Cardiac fibroblast (primary cell): ENCODE measurements at places on chromosomes 5 and 9.

DNA sequence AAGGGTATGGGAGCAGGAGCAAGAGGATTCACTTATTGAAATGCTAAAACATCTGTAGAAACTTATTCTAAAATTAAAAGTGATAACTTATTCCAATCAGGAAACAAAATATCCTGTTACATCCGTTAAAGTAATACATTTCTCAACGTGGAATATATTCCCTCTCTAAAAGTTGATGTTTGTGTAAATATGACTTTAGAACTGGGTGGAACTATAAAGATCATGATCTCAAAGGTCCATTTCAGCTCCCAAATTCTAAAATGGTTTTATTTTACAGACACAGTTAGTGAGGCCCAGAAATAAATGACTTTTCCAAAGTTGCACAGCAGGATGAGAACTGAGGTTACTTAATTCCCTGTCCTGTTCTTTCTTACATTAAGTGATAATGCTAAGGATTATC lies 21.1 kb downstream of the ISOC1 start:
- no peak for DNase-seq

- peak; percentile 64 for DNase-seq
These were observed 352.7 kb downstream of the EBF1 start for GRCh38 chr5:158746979-158747378.

DNA sequence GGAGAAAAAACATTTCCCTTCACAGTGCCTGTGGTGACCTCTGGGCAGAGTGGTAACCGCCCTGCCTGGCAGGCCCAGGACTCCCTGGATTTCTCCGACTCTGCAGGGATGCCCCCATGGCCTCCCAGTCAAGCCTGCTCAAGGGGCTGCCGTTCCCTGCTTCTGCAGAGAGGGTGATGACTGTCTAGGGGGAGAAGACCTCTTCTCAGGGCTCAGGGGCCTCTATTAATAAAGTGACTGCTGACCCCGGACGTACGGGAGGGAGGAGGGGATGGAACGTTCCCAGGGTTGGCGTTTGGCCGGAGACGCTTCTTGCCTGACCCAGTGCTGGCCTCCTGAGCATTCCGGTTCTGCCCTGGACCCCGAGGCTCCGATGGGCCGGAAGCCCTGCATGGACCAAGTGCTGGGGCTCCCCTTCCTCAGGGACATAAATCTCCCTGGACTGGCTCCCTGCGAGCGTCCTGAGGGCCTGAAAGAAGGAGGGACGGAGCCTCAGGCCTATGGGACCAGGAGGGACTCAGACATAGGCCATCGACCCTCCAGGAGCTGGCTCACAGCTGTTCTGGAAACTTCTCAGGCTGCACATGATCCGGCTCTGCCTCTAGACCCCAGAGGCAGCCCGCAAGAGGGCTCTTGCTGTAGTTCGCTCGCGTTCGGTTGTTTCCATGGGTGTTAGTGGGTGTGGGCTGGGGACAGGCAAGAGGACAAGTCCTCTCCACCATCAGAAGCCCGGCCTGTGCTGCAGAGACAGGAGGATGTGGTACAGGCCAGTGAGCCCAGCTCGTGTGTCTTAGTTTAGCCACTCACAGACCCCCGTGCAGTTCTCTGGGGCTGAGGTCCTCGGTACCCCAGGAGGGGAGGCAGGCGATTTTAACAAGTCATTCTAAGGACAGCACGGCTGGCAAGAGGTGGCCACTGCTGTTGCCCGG lies 8.1 kb upstream of the RNU6ATAC start:
- no peak for DNase-seq

DNA sequence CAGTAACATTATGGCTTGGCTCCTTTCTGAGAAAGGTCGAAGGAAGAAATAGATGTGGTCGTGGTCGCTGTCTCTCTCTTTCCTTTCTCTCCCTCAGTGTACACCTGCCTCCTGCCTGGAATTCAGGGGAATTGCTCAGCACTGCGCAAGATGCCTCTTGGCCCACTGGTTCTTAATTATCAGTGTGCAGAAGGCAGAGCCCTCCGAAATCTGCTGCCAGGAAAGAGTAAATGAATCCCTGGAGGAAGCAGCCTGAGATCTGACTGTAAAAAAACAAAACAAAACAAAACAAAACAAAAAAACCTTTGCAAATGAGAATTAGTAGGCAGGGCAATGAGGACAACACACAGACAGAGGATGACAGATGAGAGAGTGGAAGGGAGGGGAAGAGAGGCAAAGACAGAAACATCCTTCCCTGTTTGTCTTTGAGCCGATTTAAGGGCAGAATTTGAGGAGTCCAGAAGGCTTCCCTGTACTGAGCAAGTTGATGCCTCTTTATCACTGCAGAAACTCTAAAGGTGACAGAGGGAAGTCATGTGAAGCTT lies 113.8 kb upstream of the PUM3 start:
- no peak for DNase-seq

- no peak for DNase-seq
These were observed 15.8 kb upstream of the GLIPR2 start for GRCh38 chr9:36120705-36121104.

GRCh38 chr5:112694853-112695709 lies 42.6 kb upstream of the APC start:
- peak; percentile 75 for DNase-seq

- DNase-seq, result no peak
These were observed 146.4 kb upstream of the ZNF366 start for GRCh38 chr5:72653586-72653985.

- DNase-seq, result no peak
These were observed 30.0 kb upstream of the NREP start for GRCh38 chr5:111787006-111787405.

- DNase-seq, result no peak
These were observed 64.6 kb downstream of the EHMT1 start for GRCh38 chr9:137683262-137683864.

- no peak for DNase-seq
These were observed 107.2 kb downstream of the UBE2R2 start for GRCh38 chr9:33923998-33924701.

DNA sequence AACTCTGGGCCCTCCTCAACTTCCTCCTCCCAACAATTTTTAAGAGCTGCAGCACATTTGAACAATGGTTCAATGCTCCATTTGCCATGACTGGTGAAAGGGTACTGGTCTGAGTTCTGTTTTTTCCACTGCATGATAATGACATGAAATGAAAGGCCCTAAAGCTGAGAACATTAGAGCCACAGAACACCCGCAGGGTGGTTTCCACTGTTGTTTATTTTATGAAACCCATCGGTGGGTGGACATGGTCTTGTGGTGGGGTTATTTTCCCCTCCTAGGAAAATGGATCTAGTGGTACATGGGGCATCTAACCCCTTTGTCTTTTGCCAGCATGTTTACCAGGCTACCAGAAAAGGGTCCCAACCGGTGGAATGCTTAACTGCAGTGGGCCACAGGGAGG lies 71.8 kb downstream of the SMARCA2 start:
- DNase-seq, result no peak

GRCh38 chr9:37951671-37952449 lies 47.9 kb upstream of the SLC25A51 start:
- no peak for DNase-seq

DNA sequence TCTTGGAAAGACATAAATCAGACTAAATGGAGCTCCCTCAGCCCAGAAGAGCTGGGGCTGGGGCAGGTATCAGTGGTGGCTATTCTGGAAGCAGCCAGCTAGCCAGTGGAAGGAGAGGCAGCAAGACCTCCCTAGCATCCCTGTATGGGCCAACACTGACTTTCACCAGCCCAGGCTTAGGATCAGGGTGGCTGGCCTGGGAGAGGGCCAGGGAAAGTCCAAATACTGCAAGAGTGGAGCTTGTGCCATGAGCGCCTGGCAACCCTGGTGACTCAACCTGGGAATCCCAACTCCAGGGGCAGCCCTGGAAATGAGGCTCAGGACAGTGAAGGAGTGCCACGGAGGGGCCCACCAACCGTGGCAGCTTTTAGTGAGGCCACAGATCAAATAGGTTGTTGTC lies 7.6 kb upstream of the IRF1 start:
- DNase-seq, result peak; percentile 75

DNA sequence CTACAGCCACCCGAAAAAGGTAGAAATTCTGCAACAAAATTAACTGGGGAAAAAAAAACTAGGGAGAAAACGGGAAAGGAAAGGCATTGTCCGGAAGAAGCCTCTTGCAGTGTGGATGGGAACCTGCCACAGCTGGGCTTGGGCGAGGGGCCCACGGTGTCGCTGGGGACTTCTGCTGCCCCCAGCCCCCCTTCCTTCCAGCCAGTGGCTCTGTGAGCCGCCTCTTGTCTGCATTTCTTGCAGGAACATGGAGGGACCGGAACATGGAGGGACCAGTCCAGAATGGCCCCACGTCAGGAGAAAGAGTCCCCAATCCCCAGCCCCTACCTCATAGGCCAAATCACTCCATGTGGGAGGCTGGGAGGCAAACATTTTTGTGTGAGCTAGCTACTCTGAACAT lies 36.9 kb upstream of the EXOC3 start:
- DNase-seq, result no peak

- DNase-seq, result no peak
These were observed 38.2 kb downstream of the SLC9A3 start for GRCh38 chr5:485946-486491.

- DNase-seq, result no peak
These were observed 382.6 kb upstream of the DAP start for GRCh38 chr5:11143456-11144267.

- DNase-seq, result no peak
These were observed 25.6 kb downstream of the KCNN2 start for GRCh38 chr5:114387433-114387832.

DNA sequence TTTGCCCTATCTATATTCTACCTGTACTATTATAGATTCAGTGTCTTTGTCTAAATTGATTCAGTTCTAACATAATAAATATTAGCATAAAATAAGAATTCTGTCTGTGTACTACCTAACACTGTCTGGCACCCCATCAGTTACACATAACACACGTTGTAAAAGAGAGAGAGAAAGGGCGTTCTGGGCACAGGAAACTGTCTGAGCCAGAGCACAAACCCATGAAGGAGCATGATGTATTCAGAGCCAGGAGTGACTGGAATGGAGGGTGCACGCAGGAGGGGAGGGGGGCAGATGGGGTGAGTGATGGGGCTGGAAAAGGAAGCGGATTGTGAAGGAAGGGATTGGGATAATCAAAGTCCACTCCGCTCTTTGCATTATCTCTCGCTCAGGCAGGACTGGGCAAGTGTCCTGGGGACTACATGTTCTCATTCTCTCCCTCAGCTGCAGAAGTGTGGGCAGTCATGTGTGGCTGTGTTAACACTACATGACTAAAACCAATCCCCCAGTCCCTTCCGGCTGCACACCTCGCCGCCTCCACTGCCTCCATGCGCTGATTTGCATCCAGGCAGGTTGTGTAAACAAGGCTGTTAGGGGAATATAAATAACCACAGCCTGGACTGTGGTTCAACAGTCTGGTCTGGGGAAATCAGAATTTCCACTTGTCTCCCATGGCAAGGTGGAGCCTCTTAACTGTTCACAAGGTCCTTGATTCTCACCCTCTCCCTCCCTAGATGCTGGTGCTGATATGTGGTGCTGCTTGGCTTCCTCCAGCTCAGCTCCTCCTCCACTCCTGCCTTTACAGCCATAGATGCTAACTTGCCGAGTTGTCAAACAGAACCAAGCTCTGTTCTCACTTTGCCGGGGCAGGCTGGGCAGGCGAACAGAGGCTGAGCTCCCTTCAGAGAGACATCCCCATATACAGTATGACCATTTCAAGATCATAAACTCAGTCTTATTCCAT lies 367.5 kb upstream of the BRINP1 start:
- no peak for DNase-seq

- DNase-seq, result no peak
These were observed 23.6 kb downstream of the COL27A1 start for GRCh38 chr9:114178756-114179450.

DNA sequence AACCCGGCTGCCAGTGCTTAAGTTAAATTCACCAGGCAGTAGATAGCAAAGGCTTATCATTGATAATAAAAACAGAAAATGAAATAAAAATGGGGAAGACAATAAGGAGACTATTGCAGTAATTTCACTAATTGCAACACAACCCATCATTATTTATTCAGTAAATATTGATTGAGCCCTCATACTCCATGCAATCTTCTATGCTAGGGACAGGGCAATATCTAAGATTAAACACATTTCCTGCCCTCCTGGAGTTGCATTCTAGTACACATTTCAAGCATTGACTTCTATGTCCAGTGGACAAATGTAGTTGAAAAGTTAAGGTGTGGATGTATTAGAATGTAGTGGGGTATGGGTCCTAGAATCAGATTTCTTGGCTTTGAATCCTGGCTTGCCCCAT lies 12.8 kb downstream of the MEGF10 start:
- DNase-seq, result no peak

DNA sequence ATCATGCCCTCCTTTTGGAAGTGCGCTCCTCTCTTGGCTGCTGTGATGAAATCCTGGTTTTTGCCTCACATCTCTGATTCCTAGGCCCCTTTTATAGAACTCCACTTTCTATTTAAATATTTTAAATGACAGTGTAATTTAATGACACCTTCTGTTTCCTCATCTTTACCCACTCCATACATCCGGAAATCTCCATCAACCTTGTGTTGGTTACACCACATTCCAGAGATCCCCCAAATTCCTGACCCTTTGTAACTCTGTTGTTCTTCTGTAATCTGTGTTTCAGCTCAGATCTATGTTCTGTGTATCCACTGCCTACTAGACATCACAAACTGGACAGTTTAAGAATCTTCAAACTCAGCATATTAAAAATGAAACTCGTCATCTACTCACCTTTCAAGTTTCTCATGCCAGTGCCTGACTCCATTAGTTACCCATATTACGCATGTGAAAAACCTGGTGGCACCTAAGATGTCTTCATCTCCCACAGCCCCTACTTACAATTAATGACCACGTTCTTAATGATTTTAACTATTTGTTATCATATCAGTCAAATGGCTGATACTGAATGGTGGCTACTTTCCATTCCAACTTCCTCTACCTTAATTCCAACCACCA lies 25.1 kb downstream of the PARP8 start:
- no peak for DNase-seq

- DNase-seq, result no peak
These were observed 14.7 kb downstream of the MPDZ start for GRCh38 chr9:13264788-13265187.

DNA sequence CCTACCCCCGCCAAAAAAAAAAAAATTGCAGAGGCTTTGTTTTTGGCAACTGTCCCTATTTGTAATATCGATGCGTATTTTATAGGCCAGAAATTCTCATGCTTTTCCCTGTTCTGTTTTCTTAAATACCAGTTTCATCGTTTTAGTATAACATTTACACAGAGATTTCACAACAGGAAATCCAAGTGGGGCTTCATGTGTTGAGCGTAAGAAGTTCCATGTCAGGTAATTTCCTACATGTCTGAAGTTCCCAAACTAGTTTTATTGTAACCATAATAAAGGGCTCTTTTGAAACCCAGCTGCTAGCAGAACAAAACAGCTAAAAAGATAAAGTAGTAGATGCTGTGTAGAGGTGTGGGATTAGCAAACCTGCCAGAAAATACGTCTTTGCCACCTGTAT lies 4.2 kb downstream of the SMC5 start:
- DNase-seq, result peak; percentile 26
